Activated T-cell treated with anti-CD3 and anti-CD28 coated beads, Interleukin-2, amount 50 U/mL, for 72 hours (primary cell): ENCODE measurements at places on chromosomes 3 and 15.

GRCh38 chr15:57253082-57253481 lies 123.2 kb upstream of the CGNL1 start:
- DNase-seq, result no peak

DNA sequence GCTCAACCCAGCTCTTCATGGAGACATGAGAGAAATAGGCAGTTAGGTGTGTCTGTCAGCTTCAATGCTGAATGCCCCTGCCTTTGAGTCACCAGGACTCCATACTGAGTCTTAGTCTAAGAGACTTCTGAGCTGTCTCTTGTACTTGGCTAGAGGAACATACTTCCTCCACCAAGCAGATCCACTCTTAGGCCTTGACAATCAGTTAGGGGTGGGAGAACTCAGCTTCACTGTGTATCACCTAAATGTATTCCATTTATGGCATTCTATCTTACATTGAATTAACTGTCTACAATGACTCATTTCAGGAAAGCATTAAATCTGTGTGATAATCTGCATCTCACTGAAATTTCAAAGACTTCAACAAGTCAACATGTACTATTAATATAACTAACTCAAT lies 66.0 kb downstream of the STAC start:
- DNase-seq, result no peak

DNA sequence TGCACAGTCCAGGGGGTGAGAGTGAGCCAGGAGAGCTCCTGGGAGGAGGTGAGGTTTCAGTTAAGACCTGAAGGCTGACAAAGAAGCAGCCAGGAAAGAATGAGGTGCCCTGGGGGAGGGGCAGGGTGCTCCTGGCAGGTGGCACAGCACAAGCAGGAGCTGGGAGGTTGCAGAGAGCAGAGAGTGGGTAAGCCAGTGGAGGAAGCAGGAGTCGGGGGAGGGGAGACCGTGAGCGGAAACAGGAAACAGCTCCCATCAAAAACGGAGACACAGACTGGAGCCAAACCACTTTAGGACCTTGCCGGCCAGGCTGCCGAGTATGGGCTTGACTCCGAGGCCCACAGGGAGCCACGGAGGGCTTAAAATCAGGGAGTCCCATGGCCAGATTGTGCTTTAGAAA lies 12.1 kb upstream of the FBLN2 start:
- DNase-seq, result no peak

- DNase-seq, result no peak
Observed at GRCh38 chr15:39833515-39833981, 50.9 kb upstream of the FSIP1 start.

DNA sequence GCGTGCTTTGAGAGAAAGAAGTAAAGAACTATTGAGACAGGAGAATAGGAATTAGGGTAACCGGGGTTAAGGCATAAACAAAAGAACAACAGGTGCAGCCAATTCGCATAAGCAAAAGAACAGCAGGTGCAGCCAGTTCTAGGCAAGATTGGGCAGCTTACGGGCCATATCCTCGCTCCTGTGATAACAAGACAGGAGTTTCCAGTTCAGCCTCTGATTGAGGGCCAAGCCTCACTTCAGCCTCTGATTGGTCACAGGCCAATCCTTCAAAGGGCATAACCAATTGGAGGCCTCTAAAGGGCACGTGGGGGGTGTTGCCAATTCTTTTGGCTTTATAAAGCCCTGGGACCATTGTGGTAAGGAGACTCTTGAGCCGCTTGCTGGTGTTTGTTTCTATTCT lies 143.5 kb downstream of the GADL1 start:
- no peak for DNase-seq

GRCh38 chr15:91853948-91854638 lies 585 bp downstream of the SLCO3A1 start:
- peak; percentile 66 for DNase-seq

DNA sequence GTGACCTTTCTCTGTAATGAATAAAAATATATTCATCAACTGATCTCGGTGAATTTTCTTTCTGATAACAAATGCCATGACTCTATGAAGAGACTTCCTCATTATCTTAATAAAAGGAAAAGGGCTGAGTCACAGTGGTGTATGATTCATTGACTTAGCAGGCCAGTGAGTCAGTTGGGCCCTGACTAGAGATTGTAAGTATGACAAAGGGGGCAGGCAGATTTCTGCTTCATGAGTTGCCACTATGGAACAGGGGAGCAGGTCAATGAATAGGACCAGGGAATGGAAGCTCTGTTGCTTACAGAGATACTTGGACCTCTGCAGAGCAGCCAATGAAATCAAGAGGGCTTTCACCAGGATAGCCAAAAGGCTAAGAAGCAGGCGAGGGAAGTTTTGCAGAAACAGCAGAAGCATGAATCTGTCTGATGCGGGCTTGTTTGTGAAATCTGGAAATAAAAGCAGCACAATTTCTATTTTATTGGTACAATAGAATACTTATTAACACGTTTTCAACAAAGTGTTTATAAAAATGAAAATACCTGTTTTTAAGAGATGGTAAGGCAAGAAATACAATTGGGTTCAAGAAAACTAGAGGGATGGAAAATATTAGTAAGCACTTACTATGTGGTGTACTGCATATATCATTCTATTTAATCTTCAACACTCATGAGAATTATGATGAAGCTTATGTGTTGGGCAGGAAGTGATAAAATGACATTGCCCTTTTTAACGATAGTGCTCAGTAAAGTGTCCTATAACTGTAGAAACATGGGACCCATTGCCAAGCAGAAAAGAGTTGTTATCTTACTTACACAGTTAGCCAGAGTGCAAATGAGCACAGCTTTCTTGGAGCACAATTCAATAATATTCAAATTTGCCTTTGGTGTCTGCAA lies 169.8 kb upstream of the MYRIP start:
- DNase-seq, result peak; percentile 31

GRCh38 chr3:18302517-18302916 lies 122.6 kb downstream of the SATB1 start:
- DNase-seq, result no peak

- DNase-seq, result no peak
Observed at GRCh38 chr15:34648294-34648631, 64.8 kb upstream of the GOLGA8B start.

DNA sequence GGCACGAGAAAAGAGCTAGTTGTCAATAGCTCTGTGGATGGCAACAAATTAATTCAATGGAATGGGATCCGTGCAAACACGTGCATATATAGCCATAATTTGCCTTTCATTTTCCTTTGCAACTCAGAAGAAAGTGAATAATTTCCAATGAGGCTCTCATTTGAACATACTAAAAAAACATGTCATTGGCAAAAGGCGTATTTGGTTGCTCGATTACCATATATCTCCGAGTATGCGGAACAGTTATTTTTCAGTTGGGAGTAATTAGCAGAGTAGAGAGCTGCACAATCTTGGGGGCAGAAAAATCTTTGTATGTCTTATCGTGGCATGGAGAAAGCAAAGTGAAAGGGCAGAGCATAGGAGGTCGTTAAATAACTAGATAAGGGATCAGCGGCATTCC lies 257.4 kb downstream of the SV2B start:
- no peak for DNase-seq

DNA sequence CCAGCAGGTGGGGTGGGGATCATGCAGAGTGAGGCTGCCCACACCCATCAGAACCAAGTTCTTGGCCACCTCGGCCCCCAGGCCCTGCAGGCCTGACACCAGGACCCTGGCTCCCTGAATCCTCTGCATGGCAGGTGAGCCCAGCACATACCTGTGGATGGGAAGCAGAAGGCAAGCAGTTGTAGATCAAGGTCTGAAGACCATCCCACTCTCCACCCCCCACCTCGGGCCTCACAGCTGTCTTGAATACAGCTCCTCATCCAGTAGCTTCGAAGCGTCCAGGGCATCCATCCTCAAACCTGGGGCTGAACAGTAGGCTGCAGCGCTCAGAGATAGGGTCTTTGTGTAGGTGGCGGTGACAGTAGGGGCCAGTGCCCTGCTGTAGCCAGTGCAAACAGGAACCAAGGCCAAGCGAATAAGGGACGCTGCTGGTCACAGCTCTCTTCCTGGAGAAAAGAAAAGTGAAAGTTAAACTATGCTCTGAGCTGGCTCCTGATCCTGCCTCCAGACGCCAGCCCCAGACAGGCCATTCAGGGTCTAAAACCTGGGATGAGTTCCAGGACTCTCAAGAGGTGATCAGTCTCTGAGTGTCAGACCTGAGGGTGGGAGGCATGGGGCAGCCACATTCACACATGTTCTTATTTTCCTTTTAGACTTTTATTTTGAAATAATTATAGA lies at the start of gene UBA7:
TSS of gene UBA7 (minus strand) at position 457 of the 678 bp plus-strand sequence. CDS start at position 291, 166 bp downstream.
- DNase-seq, result peak; percentile 43

DNA sequence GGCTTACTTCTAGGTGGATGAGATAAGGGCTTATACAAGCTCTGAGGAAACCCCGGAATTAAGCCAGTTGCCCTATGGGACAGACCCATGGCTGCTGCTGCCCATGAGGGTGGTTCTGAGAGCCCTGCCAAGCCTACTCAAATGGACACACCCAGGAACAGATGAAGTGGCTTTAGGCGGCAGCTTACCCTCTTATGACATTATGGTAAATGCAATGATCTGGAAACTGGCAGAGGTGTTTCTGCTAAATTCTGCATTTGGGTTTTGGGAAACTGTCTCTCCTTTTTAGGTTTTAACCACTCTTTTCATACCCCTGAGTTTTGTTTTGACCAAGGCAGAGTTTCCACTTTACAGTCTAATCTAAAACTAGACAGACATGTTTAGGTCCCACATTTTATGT lies 9.0 kb upstream of the ZBED2 start:
- DNase-seq, result peak; percentile 61

- DNase-seq, result no peak
Observed at GRCh38 chr3:156148946-156149381, 28.6 kb downstream of the KCNAB1 start.

GRCh38 chr3:179473565-179473964 lies 22.3 kb upstream of the GNB4 start:
- no peak for DNase-seq

GRCh38 chr3:17116007-17116600 lies 231.3 kb downstream of the PLCL2 start:
- no peak for DNase-seq

DNA sequence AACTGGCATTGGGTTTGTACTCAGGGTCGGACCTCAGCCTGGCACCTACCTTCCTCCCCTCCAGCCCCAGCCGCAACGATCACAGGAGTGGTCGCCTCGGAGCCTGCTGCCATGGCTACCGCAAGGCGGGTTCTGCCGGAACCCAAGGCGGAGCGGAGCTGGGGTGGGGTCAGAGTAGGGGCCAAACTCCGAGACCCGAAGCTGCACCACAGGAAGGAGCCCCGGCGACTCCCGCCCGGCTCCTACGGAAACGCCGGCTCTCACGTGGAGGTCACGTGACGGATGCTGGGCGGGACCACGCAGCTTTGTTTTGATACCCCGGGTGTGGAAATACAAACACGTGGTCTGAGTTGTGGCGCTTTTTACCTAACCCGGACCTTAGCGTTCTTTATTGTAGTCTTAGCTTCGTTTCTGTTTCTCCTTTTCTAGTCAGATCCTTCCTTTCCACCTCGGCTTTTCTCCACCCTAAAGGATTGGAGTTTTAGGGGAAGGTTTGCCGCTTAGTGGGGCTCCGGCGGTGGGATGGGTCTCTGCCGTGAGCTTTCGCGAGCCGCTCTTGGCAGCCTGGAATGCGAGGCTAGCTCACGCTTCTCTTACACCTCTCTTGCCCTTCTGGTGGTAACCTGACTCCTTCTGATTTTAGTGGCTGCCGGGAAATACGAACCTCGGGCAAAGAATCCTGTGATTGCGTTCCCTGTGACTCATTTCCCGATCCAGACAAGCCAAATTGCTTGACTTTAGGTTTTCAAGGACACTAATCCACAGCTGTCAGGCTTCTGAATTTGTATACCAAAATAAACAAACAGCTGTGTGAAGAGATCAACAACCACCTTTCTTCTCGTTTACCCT lies at the start of gene HSPBAP1:
TSS of gene HSPBAP1 (minus strand) at position 264 of the 849 bp plus-strand sequence. CDS start at position 113, 151 bp downstream.
- peak; percentile 93 for DNase-seq

DNA sequence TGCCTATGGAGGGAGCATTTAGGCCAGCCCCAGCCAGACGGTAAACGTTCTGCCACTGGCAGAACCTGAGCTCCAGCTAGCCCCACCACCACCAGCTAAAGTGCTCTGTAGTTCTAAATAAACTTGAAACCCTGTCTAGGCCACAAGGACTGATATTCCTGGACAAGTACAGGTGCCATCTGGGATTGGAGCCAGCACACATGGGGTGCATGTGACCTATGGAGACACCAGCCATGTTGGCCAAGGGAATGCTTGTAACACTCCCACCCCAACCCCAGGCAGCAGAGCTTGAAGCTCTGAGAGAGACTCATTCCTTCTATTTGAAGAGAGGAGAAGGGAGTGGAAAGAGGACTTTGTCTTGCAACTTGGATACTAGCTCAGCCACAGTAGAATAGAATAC lies 284.5 kb upstream of the DCBLD2 start:
- DNase-seq, result no peak

GRCh38 chr3:49899815-49900214 lies 3.9 kb downstream of the MST1R start:
- DNase-seq, result no peak

GRCh38 chr3:33839283-33839682 lies 40.9 kb downstream of the PDCD6IP start:
- no peak for DNase-seq

DNA sequence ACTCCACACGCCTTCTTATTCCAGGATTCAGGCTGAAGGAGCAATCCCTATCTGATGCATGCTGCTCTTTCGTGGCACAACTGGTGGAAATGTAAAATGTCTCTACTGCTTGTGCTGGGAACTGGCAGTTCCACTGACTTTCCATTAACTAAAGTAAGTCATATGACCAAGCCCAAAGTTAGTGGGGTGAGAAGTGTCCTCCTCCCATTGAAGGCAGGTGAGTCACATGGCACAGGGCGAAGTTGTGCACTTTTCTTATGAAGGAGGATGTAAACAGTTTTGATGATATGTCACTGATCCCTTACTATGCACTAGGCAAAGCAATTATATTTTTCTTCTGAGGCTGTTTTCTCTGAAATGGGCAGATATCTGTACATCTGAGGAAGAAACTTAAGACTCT lies 51.6 kb downstream of the SLC7A14 start:
- DNase-seq, result no peak

DNA sequence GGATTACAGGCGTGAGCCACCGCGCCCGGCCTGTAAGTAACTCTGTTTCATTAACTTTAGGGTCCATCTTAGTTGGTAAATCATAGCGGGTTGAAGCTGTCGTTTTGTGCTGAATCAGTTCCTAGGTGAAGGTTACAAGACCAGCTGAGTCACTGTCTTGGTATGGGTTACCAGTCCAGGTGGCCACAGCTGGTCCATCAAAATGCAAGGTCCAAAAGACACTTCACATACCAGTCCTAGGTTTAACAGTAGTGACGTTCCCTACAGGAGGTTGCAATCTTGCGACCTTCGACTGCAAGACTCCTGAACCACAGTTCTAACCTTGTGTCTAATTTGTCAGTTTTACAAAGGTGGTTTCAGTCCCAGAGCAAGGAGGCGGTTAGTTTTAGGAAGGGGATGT lies 160.1 kb upstream of the ATP10A start:
- no peak for DNase-seq

DNA sequence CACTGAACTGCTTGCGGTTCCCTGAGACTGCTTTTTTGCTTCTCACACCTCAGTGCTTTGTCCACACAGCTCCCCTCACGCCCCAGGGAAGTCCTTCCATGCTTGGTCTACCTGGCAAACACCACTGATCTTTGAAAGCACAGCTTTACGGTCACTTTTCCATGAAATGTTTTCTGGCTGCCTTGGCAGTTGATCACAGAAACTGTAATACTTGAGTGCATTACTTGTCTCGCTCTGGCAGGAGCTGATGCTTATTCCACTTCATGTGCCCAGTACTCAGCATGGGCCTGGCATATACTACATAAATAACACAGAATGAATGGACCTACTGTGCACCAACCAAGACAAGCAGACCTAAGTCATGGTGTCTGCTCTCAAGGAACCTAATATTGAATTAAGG lies 121.1 kb downstream of the MEX3B start:
- no peak for DNase-seq

- DNase-seq, result no peak
Observed at GRCh38 chr3:129521611-129522010, 6.8 kb upstream of the RHO start.

GRCh38 chr15:74134387-74135027 lies 4.1 kb downstream of the ISLR2 start:
- peak; percentile 70 for DNase-seq
